ENCODE measurements at places on chromosomes 12 and 14.
A peak's percentile ranks its signal among the peaks of the same experiment; 100 is the strongest.

GRCh38 chr12:1796515-1797010 lies 23.8 kb upstream of the LRTM2 start:
- DNase-seq, result no peak

DNA sequence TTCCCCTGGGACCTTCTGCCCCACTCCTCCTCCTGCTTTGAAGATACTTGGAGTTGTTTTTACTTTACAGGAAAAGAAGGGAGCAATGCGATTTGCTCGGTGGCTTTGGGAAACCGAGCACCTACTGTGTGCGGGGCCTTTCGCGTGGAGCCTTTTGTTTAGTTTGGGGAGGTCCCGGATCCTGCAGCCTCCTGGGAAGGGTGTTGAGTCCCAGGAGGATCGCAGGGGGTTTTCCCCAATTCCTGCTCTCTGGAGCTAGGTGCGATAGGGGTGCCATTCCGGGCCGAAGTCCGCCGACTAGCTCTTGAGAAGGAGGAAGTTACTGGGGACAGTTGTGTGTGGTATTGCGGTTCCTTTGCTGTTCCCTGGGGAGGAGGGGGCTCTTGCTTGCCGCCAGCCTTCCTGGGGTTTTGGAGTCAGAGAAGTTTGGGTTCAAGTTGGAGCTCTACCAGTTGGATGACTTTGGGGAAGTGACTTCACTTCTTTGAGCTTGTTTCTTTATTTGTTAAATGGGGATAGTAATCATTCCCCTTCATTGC lies 1.1 kb downstream of the BRI3BP start:
- peak; percentile 61 for DNase-seq

- no peak for DNase-seq
These were observed 238.8 kb upstream of the SFSWAP start for GRCh38 chr12:131471946-131472732.

- DNase-seq, result no peak
These were observed 3.2 kb downstream of the CFL2 start for GRCh38 chr14:34711169-34711568.

DNA sequence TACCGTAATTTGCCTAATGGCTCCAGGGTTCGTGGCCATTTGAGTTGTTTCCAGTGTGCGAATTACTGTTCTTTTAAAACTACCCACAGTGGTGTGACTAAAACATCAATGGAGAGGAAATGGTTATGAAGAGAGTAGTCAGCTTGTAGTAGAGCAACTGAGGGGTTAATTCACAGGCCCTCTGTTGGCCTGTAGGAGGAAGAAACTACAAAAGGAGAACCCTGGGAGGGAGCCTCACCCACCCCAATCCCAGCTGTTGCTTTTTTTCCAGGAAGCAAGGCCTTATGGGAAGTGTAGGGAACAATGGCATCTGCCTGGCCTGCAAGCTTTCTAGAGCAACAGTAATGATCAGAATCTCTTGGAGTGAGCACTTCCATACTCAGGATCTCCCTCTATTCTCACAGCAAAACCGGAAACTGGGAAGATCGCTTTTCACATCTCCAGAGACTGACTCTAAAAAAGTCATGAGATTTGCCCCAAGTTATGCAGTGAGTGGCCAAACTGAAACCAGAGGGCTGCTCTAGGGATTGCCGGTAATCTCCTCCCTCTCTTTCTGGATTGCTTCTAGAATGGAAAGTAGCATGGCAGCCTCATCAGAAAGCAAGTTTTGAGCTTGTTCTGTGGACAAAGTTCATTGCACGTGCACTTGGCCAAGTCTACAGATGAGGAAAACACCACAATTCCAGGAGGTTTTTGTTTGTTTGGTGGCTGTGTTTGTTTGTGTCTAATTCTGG lies 125.3 kb upstream of the PWP1 start:
- no peak for DNase-seq

- no peak for DNase-seq
These were observed 47.7 kb upstream of the ATP2A2 start for GRCh38 chr12:110233212-110233903.

DNA sequence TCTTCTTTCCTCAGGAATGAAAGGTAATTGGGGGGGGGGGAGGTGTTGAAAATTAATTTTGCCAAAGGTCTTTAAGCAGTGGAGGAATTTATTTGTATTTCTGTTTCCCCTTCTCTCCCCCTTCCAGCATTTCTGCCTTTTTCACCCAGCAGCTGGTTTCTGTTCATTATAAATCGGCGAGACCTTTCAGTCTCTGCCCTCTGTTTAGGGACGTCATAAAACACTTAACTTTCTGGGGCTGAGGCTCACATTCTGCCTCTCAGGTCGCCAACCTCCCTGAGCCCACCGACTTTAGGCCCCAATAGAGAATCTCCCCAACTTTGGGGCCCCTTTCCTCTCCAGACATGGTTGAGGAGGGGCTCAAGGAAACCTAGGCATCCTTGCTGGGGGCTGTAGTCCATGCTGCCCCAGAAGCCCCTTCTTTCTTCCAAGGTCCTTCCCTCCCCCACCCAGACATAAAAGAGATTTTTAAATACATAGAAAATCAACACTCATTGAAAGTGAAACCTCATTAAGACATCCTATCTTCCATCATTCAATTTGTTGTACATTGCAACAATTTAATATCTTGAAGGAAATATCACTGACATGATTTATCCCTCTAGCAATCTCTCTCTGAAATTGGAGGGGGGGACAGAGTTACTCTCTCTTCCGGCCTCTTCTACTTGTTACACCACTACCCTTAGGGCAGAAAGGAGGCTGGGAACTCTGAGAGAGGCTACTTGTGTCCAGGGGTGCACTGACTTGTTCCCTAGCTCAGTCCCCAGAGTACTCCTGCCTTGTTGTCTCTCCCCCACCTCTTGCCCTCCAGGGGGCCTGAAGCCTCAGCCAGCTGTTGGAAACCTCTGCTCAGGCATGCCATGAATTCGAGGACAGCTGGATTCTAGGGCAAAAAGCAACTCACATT lies 2.5 kb upstream of the HOXC6 start:
- no peak for DNase-seq

- no peak for DNase-seq
These were observed 44.1 kb downstream of the TSPAN11 start for GRCh38 chr12:30970559-30971197.

DNA sequence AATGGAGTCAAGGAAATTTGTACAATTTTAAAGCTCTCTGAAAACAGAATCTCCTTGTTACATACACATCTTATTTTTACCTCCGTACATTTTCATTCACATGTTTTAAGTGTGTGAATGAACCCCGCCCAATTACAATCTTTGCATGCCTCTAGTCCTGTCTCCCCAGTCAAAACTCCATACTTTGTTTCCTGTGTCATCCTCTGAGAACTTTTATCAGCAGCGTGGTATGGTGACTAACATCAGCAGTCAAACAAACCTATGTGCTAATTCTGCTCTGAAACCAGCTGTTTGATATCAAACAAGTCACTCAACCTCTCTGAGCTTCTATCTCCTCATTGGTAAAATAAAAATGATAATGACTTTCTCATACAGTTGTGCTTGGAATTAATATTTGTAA lies 15.8 kb upstream of the ERGIC2 start:
- no peak for DNase-seq

- DNase-seq, result peak; percentile 36
These were observed 46.3 kb downstream of the PPHLN1 start for GRCh38 chr12:42372154-42372791.

- peak; percentile 11 for DNase-seq
These were observed 508.6 kb downstream of the FLRT2 start for GRCh38 chr14:86038387-86039042.

DNA sequence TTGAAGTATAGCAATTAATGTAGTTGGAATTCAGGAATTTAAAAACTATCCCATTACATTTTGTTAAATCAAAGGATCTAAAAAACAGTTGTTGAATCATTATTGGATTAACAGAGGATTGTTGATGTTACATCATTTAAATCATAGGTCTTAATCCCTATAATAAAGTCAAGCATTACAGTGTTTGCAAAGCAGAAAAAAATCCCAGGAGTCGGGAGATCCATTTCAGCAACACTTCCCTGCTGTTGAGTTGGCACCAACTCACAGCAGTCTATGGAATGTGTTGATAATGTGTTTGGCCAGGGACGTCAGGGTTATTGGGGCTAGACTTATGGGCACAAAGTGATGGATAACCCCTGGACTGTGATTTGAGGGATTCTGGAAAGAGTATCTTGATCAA lies 99.1 kb upstream of the TMTC1 start:
- no peak for DNase-seq

DNA sequence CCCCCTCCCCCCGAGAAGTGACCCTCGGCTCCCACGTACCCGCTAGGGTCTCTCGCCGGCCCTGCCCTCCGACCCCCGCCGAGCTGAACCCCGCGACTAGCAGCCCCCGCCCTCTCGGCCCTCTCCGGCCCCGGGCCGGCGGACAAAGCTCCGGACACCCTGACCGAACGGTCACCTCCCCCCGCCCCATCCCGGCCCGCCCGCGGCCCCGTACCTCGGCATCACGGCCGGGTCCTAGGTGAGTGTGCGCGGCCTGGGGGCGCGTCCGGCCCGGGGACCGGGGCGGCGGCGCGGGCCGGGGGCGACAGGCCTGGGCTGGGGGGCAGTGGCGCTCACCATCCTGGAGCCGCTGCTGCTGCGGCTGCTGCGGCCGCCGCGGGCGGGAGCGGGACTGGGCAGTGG lies at the start of gene FIGNL2:
Gene FIGNL2 (minus strand): TSS at position 393 of the 402 bp plus-strand sequence. CDS start 26,305 bp downstream, outside the sequence.
- DNase-seq, result no peak

DNA sequence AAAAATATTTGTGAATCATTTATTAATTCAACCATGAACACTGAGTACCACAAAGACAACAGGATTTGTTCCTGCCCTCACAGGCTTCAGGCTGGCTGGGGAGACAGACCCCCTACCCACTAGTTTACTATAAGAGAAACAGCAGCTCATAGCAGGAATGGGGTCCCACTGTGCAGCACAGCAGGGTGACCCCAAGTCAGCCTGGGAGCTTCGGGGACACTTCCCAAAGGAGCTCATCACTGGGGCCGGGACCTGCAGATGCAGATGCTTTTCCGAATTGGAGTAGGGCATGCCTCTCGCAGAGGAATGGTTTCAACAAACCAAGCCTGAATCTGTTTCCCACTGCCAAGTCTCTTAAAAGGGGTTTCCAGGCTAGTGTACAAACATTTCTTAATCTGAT lies 176.2 kb upstream of the PWP1 start:
- DNase-seq, result no peak

DNA sequence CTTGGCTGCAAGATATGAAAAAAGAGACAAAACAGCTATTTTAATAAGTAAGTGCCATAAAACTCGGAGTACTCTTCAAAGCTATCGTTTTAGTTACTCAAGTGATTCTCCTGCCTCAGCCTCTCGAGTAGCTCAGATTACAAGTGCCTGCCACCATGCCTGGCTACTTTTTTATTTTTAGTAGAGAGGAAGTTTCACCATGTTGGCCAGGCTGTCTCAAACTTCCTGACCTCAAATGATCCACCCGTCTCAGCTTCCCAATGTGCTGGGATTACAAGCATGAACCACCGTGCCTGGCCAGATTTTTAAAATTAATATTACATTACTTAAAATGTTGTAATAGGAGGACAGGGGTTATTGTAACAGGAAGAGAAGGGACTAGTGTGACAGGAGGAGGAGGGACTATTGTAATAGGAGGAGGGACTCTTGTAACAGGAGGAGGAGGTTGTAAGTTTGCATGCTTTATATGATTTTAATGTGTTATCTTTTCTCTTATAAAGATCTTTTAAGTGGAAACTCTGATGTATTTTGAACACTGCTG lies 61.3 kb downstream of the KITLG start:
- no peak for DNase-seq

- DNase-seq, result no peak
These were observed 101.0 kb upstream of the PWP1 start for GRCh38 chr12:107584563-107584962.

GRCh38 chr12:114368685-114369452 lies 37.1 kb downstream of the TBX5 start:
- no peak for DNase-seq

GRCh38 chr12:121762269-121762668 lies 31.2 kb downstream of the RHOF start:
- DNase-seq, result no peak

DNA sequence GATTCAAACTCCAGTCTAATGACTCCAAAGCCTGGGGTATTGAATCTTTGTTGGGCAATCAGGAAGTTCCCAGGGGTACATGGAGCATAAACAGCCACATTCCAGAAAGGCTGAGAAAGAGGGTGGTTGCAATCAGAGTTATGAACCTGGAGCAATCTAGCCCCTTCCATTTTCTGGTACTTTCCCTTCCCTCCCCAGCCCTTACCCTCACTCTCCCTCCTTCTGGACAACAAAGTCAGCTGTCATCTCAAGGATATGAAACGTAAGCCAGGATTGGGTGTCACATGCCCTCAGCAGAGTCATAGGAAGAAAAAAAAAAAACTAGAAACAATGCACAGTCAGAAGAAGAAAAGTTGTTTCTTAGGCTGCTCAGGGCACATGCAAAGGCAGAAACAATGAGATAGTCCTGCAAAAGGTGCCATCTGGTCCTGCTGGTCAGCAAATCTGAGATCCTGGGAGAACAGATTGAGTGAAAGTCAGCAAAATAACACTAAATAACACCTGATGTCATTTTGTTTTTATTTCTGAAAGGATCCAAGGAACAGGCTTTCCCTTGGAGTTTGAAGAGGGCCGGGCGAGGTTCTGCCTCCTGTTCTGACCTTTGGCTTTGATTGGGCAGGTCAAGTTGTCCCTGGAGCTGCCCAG lies 27.1 kb downstream of the TMEM229B start:
- no peak for DNase-seq

GRCh38 chr14:96121660-96122395 lies 82.7 kb downstream of the C14orf132 start:
- DNase-seq, result no peak

- peak; percentile 90 for DNase-seq
These were observed 265.6 kb downstream of the AACS start for GRCh38 chr12:125330645-125331341.

GRCh38 chr12:92995258-92995903 lies 66.3 kb upstream of the EEA1 start:
- DNase-seq, result no peak

DNA sequence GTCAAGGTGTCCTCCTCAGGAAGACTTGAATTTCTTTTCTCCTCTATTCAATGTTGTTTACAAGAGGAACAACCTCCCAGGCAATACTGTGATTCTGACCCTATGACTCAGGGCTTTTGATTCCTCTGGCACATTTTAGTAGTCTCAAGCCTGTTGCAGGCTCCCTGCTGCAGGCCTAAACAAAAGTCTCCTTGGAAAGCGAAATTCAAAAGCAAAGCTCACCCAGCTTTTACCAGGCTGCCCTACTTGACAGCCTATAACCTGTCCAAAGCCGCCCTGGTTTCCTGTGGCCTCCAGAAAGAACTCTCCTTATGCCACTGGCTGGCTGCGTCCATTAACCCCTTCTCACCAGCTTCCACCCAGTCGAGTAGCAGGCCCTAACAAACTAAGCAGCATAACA lies 11.6 kb downstream of the FGD6 start:
- no peak for DNase-seq

GRCh38 chr14:51066576-51066975 lies 28.3 kb downstream of the TRIM9 start:
- no peak for DNase-seq

GRCh38 chr12:67526129-67526528 lies 122.4 kb upstream of the DYRK2 start:
- DNase-seq, result no peak

DNA sequence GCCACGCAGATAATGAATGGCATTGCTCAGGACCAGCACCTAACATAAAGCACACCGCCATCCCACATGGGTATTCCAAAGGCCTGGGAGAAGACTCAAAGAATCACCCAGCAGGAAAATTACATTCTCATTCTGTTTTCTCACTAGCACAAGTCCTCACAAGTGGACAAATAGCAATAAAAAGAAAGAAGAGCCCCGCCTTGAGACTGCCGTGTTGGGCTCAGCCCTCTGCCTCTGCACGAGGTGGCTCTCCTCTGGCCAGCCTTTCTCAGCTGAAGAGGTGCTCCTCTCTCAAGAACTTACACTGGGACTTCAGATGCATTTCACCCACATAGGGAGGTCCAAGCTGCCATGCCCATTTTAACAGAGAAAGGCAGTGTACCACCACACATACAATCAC lies 207.5 kb downstream of the SPTSSA start:
- no peak for DNase-seq
